ENCODE measurements at places on chromosomes 13 and 19.

DNA sequence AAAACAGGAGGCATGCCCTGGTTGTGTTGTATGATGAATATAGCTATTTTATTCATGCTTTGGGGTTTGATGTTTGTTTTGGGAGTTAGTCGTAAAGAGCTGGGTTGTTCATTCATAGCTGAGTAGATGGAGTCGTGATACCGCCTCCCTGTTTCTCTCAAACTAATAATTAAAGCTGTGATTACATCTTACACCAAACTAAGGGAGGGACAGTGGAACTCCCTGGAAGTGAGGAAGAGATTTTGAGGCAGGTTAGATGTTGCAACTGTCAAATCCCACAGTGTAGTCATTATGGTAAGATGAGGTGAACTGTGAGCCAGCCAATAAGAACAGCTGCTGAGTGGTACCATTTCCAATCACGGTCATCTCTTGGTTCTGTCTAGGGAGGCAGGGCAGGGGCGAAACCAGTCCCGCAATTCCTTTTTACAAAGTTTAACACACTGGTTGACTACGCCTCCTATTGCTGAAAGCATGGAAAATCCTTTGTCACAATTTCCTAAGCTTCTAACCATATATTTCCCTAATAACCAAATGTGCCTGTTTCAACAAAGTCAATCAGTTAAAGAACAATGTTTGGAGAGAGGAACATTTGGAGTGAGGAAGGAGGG is 207.6 kb upstream of the SERP2 start:
- no peak for DNase-seq

DNA sequence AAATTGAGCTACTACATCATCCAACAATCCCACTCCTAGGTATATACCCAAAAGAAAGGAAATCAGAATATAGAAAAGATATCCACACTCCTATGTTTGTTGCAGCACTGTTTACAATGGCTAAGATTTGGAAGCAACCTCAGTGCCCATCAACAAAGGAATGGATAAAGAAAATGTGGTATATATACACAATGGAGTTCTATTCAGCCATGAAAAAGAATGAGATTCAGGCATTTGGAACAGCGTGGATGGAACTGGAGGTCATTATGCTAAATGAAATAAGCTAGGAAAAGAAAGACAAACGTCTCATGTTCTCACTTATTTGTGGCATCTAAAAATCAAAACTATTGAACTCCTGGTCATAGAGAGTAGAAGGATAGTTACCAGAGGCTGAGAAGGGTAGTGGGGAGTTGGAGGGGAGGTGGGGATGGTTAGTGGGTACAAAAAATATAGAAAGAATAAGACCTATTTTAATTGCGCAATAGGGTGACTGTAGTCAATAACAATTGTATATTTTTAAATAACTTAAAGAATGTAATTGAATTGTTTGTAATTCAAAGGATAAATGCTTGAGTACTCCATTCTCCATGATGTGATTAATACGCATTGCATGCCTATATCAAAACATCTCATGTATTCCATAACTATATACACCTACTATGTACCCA is 27.0 kb upstream of the HNRNPA1L2 start:
- DNase-seq, result no peak

- DNase-seq, result no peak
Measured at GRCh38 chr19:19006213-19006612, 27.1 kb downstream of the SUGP2 start.

DNA sequence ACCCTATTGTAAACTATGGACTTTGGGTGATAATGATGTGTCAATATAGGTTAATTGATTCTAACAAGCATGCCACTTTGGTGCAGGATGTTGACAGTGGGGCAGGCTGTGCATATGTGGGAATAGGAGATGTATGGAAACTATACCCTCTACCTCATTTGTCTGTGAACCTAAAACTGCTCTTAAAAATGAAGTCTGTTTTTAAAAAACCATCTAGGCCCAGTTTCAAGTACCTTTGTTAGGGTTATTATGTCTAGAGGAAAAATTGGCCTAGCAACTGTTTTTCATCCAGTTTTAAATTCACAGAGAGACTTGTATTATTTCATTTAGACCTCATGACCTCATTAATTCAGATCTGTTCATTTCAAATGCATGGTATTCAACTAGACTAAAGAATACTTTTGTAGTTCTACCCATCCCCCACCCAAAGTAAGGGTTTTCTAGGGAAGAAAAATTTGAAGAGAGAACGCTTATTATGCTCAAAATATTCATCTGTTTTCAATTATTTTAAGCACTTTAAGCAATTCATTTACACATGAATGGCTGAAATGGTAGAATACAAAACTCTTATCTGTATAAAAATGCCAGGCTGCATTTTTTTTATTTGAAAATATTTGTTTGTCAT is 1781.9 kb upstream of the MIR17HG start:
- DNase-seq, result no peak

GRCh38 chr13:108361769-108362168 is 92.3 kb downstream of the TNFSF13B start:
- DNase-seq, result peak; percentile 67

GRCh38 chr13:110237875-110238817 is 68.8 kb downstream of the COL4A1 start:
- DNase-seq, result no peak

- DNase-seq, result no peak
Measured at GRCh38 chr19:30812099-30812678, 440.0 kb downstream of the ZNF536 start.

DNA sequence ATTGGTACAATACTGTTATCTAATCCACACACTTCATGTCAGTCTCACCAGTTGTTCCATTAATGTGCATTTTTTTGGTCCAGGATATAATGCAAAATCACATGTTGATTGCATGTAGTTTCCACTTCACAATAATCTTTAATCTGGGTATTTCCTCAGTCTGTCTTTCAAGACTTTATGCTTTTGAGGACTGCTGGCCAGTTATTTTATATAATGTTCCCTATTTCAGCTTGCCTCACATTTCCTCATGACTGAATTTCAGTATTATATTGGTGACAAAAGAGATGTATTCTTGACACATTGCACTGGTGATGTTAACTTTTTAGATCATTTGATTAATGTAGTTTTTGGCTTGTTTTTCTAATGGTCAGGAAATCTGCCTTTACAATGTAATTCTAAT is 368.3 kb downstream of the IRS2 start:
- DNase-seq, result no peak

- DNase-seq, result no peak
Measured at GRCh38 chr19:11191934-11192333, 5.4 kb downstream of the KANK2 start.

GRCh38 chr13:59088716-59089115 is 1075.0 kb downstream of the DIAPH3 start:
- no peak for DNase-seq

GRCh38 chr13:110685305-110686020 is 20.5 kb downstream of the CARS2 start:
- no peak for DNase-seq

- DNase-seq, result no peak
Measured at GRCh38 chr13:33218426-33218825, 67.1 kb downstream of the STARD13 start.

- DNase-seq, result no peak
Measured at GRCh38 chr13:25147638-25148401, 24.3 kb downstream of the AMER2 start.

DNA sequence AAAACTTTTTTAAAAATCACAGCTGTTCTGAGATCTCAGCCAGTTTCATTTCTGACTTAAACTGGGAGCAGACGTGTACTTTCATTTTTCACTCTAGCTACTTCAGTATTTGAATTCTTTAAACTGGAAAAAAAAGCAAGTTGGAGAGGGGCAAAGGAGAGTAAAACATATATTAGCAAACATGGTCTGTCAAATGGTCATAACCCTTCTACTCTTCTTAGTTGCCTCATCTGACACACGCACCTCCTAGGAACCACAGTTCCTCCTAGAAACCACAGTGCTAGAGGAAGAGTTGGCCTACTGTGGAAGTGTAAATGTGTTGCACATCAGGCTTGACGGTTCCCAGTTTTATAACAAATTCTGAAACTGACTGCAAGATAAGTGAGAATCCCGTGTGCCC is 47.2 kb downstream of the TM9SF2 start:
- DNase-seq, result no peak

DNA sequence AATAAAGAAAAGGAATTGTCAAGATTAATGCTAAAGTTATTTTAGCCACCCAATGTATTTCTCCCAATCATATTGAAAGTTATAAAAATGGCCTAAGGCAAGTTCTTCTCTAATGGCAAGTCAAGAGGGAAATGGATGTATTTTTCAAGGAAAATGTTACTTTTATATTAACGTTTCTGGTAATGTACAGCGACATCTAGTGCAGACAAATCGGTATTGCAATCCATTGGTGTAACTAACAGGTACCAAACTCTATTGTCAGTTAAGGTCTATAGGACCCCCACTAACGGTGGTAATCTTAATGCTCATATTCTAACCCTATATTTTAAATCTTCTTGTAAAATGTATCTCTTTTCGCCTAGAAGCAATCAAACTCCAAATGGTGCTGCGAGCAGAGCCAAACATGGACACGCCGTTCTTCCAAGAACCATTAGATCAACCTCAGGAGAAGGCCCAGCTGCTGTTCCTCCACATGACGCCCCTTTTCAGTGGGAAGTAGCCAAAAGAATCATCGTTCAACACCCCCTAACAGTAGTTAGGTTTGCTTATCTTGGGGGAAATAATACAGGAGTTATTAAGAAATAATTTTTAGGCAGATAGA is 98.5 kb upstream of the PABPC3 start:
- DNase-seq, result peak; percentile 24

DNA sequence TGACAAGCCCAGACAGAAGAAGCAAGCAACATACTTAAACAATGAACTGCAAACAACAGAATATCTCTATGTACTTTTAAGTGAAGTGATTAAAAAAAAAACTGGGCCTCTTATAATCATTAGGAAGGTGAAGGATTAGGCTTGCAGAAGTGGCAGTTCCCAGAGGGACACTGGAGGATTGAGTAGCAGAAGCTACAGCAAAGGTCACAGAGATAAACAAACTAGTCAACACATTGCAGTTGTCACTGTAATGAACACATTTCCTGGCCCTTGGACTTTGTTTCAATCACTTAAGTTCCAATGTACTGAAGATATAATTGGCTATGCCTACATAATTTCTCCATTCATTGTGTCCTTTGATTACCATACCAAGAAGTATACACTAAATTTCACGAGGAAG is 1498.8 kb downstream of the SLITRK5 start:
- DNase-seq, result no peak

DNA sequence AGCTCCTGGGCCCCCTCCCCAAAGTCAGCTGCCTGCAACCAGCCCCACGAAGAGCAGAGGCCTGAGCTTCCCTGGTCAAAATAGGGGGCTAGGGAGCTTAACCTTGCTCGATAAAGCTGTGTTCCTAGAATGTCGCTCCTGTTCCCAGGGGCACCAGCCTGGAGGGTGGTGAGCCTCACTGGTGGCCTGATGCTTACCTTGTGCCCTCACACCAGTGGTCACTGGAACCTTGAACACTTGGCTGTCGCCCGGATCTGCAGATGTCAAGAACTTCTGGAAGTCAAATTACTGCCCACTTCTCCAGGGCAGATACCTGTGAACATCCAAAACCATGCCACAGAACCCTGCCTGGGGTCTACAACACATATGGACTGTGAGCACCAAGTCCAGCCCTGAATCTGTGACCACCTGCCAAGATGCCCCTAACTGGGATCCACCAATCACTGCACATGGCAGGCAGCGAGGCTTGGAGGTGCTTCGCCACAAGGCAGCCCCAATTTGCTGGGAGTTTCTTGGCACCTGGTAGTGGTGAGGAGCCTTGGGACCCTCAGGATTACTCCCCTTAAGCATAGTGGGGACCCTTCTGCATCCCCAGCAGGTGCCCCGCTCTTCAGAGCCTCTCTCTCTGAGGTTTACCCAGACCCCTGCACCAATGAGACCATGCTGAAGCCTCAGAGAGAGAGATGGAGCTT is 4.7 kb upstream of the CEACAM5 start:
- no peak for DNase-seq

DNA sequence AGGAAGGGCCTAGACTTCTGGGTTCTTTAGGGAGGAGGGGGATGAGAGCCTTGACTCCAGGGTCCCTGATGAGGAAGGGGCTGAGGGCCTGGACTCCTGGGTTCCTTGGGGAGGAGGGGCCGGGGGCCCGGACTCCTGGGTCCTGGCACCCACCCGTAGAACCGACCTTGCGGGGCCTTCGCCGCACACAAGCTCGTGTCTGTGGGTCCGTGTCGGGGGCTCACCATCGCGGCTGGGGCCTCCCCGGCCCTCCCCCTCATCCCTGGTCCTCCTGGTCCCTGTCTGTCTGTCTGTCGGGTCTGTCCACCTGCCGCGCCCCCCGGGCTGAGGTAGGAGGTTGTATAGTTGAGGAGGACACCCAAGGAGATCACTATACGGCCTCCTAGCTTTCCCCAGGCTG is 662 bp upstream of the SPACA6 start:
- DNase-seq, result no peak

DNA sequence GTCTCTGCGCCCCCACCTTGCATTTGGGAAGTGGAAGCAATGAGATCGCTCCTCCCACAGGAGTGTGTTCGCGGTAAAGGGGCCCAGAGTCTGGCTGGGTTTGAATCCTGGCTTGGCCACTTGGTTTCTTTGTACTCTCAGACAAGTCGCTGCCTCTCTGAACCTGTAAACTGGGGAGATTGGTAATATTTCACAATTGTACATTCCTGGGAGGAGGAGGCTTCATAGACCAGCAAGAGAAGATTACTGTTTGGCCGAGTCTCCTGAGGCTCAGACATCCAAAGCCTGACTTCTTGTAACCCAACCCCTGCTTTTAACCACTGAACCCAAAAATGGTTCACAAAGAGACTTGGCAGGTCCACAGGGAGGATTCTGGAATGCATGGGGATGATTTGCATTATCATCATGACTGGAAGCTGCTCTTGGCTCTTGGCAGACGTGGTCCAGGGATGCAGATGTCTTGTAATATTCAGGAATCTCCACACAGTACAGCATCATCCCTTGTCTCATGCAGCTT is 13.6 kb upstream of the STRN4 start:
- no peak for DNase-seq

DNA sequence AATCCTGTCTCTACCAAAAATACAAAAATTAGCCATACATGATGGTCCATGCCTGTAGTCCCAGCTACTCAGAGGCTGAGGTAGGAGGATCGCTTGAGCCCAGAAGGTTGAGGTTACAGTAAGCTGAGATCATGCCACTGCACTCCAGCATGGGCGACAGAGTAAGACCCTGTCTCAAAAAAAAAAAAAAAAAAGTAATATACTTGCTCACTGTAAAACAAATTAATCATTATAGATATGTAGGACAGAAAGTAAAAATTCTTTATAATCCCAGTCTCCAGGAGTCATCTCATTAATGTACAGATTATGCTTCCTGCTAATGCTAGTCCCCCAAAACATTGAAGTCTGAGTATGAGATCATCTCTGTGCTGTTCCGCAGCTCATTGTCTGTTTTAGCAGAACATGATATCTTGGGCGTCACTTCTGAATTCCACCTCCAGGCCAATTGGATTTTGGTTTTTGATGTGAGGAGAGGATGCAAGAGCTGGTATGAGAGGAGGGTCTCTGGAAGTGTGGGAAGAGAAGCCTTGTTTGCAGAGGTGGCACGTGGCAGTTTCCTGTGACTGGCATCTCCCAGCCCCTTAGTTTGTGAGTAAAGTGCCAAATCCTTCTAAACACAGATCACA is 75.4 kb upstream of the NPAS1 start:
- DNase-seq, result no peak
